ENCODE measurements at places on chromosomes 3 and 15.

DNA sequence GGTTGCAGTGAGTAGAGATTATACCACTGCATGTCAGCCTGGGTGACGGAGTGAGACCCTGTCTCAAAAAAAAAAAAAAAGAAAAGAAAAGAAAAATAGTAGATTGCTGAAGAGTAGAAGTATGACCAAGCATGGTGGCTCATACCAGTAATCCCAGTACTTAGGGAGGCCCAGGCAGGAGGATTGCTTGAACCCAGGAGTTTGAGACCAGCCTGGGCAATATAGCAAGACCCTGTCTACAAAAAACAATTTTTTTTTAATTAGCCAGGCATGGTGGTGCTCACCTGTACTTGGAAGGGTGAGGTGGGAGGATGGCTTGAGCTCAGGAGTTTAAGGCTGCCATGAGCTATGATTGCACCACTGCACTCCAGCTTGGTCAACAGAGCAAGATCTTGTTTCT lies 2.5 kb downstream of the NKTR start:
- DNase-seq: no peak

GRCh38 chr15:60444289-60444912 lies 34.5 kb downstream of the ICE2 start:
- DNase-seq: peak; percentile 26

DNA sequence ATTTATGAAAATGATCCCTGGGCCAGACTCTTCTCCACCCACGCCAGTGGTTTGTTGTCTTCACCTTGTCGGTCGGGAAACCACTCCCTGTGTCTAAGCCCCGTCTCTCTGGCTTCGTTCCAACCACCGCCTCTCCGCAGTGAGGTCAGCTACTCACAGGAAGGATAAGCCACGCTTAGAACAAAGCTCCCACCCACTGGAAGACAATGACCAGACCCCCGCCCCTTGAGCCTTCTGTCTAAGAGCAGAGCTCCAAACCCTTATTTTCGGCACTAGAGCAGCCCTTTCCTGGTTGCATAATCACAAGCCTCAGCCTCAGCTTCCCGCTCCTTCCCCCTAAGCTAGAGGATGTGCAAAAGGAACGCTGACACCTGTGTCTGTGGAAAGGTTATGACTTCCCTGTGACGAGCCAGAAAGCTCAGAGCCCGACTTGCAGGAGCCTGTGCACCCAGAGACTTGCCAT lies 114.9 kb upstream of the MEF2A start:
- DNase-seq: peak; percentile 75

GRCh38 chr3:123781571-123782275 lies 102.4 kb downstream of the MYLK start:
- DNase-seq: peak; percentile 30

DNA sequence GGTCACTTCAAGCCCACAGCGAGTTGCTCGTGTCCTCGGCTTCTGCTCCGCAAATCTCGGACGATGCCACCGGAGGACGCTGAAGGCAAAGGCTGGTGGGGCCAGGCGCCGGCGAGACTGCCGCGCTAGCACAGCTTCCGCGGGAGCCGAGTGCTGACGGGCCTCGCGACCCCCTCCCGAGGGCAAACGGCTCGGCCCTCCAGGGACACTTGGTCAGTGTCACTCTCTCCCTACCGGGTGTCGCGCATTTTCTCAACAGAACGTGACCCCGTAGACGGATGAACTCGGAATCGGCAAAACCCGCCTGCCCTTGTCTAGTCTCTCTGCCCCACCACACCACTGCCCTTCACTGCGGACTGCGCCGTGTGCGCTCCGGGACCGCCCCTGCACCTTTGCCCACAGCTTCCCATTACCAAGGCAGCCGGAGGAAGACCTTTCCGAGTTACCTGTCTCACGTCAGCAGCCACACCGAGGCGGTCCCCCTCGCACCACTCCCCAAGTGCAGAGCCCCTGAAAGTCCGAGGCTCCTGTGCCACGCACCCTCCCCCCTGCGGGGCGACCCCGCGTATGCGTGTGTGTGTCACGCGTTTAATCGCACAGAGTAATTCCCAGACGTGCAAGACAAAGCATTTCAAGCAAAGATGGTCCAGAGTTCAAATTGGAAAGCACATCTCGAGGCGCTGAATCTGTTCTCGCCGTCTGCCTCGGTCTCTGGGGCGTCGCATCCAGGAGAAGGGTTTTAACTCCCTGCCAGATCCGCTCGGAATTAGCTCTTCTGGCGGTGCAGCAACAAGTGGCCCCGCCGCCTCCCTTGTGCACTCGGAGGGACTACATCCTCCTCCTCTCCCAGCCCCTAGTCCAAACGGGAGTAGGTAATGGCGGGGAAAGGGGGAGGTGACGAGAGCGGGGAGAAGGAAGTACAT lies 245.0 kb upstream of the TOPAZ1 start:
- peak; percentile 34 for DNase-seq
